ENCODE measurements at places on chromosomes 7 and 10.

DNA sequence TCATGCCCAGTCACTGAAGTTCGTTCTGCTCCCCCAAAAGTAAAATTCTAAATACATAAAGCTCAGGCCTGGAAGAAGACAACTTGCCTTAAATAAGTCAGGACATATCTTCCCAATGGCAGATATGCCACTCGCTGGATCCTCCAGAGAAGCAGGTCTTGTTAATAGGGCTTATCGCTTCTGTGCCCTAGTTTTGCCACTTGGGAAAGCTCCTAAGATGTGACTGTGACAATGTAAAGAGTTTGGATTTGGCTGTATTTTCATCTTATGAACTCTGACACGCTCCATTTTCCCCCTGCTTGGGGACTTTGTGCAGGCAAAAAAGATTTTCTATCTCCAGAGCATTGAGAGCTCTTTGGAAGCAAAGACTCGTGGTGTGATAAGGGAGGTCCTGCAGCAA lies 279.9 kb downstream of the WDR11 start:
- DNase-seq: no peak

DNA sequence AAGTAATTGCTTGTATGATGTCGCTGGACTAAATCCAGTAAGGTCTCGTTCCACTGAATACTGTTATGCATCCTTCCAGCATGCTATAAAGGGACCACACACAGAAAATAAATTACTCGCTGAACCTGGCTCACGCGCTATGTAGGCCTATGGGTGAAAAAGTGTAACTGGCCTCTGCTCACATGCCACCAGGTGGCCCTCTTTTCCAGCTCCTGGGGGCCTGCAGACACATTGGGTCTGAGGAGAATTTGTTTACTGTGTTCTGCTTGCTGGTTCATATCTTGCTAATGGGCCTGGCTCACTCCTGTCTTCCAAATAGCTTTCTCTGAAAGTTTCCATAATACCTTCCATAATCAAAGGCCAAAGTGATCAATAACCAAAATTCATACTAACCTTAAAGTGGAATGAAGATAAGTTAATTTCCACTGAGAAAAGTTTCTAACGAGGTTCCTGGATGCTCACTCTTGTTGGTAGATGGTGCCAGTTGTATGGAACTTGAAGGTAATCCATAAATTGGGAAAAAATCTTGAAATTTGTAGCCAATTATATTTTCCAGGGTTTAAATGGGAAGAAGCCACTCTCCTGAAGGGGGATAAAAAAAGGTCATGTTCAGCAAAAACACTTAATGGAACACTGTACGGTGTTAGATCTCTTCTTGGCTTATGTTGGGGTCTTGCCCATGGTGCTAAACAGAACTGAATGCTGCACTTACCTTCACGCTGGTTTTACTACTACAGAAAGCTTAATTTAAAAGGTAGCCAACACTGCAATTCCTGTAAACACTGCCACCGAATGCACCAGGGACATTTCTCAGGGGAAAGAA lies 27.0 kb upstream of the ZPBP start:
- peak; percentile 70 for DNase-seq

DNA sequence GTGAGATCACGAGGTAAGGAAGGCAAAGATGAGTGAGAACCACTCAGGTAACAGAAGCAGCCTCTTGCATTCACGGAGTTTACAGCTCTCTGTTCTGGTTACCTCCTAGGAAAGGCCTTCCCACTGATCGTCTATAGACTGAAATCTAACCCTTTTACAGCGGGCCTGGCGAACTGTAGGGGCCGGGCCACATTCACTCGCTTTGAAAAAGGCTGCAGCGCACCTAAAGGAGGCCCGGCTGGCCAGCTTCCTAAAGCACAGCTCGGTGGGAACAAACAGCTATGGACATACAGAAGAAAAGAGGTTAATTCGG lies 565 bp downstream of the ATP5MK start:
- DNase-seq: no peak

DNA sequence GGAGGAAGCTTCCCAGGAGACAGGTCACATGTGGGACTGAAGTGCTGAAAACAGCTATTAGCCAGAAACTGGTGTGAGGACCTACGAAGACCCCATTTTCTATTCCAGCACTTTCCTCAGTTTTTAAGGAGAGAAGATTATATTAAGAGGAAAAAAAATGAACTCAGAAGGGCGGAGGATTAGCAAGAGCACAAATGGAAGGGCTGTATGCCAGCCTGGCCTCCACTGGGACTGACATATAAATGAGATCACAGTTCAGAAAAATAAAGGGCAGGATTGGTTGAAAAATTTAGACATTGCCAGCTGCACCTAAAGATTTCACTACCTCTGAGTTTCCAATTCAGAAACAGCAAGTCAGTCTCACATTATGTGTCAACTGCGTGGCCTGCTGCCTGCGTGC lies 53.0 kb downstream of the GSDME start:
- DNase-seq: no peak

DNA sequence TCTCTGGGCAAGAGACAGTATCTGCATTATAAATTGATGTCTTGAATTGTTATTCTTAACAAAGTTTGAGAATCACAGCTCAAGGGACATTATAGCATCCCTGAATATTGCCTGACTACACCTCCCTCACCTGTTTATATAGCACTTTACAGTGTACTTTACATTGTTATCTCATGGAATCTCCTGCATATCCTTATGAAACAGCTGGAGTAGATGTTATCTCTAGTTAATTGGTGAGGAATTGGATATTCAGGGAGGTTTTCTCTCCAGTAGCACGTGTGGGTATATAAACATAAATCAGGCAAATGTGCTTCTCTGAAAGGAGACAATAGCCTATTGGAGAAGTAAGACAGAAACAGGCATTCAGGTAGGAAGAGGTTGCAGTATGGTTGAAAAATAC lies 117.2 kb downstream of the SRI start:
- DNase-seq: no peak

DNA sequence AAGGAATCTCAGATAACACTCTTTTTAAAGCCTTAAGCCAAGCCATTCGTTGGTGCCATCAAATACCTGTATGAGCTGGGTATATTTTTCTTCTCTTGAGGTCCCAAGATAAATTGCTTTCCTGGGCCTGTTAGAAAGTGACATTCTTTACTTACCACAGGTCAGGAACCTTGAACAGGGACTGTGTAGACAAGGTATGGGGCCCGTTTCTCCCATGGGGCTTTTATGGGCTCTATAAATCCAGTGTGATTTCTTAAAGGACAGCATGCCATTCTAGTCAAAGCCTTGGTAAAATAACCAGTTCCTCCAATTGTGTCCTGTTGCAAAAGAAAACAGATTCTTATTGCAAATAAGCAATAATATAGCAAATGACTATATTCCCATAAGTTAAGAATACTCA lies 24.8 kb upstream of the ARHGAP12 start:
- no peak for DNase-seq

DNA sequence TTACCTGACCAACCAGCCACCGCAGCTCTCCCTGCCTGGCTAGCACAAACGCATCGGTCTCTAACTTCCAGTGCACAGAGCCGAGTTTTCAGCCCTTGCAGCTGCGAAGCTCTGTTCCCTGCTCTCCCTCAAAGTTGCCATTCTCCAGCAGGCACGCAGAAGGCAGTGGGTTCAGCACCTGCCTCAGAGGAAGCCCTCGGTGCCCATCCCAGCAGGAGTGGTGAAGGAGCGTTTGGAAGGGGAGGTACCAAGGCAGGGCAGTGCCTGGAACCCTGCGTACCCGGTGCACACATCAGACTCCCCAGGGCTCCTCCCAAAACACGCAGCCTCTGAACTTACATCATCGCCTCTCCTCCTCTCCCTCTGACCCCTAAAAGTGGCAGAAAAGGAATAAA lies 1.7 kb upstream of the STK32C start:
- peak; percentile 59 for DNase-seq

DNA sequence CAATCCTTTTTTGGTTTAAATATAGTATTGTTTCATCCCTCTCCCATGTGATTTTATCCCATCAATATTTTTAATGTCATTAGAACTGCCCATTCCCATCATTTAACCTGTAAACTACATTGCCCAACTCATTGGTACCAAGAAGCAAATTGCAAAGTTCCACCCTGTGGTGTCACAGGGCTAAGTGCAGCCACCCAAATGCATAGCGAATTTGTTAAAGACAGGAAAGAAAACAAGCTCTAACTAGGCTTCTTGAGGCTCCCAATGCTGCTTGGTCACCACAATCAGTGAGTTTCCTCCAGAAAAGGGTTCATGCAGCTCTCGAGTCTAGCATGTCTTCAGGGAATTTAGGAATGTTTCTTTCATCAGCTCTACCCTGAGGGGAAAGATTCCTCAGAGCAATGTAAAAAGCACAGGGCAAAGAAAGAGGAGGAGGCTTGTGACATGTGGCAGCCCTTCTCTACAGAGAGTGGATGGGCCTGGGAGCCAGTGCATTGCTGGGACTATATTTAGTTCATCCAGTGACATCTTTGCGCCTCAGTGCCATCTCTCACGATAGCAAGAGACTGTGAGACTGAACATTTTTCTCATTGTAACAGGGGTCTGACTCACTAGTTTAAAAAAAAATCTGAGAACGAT lies 58.1 kb downstream of the CAV1 start:
- no peak for DNase-seq

DNA sequence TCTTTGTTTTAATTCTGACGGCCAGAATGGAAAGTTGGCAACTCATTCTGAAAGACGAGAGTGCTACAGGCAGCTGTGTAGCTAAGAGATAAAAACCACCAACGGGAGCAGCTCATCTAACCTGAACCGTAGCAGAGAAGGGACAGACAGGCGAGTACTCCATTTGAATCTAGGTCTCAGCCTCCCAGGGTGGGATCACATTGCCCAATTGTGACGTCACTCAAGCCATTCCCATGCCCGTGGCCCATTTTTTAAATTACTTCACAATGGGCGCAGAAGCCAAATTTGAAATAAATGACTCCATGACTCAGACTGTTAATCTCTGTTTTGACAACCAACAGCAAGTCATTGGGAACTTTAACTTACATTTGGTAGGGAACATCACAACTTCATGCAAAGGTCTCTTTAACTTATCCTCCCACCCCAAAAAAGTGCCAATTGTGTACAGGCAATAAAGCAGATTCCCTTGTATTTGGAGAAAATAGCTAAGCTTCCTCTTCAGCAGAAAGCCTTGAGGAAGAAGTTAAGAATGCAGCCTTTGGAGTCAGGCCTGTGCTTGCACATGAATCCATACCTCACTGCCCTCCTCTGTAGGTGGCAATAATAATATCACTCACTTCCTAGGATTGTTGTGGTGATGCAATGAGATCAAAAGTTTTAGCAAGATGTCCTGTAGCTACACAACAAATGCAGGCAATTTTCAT lies 93.2 kb upstream of the KIF5B start:
- DNase-seq: no peak

DNA sequence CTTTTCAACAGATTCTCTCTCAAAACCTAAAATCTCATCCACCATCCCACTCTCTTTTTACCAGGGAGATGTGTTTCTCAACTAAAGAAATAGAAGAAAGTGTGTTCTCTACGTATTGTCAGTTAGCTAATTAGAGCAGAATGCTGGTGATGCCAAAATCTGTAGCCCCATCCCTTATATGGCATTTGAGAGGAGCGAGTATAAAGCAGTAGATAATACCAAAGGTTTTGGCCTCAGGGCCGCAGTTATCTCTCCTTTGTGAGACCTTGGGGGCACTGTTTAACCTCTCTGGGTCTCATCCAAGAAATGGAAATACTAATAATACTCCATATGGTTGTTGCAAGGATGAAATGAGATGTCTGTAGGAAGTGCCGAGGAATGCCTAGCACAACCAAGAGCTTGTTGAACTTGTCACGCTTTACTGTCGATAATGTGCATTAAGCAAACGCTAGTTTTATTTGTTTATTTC lies 456 bp upstream of the DLD start:
- DNase-seq: no peak

DNA sequence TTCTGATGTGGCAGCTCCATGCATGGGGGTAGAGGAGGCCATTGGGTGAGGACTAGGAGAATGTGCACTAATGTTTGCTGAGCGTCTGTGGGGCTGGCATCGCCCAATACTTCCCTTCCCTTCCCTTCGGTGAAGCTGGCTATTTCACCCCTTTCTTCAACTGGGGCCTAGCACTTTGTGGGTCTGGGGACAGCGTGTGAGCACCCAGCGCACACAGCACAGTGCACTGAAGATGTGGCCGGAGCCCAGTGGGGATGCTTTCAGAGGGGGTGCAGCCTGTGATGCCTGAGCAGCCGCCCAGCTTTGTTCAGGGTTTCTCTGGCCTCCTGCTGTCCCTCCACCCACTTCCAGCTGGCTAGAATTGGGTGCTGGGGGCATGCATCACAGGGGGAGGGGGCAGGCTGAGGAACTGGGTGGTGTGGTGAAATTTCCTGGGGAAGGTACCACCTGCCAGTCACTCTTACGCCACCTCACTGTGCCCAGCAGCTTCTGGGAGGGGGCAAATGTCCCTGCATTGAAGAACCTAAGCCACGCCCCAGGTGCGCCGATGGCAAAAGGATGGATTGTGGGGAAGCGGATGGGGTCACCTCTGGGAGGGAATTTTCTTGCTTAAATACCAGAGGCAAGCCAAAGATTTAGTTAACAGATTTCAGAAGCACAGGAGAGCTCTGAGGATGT lies 45.5 kb downstream of the CLEC2L start:
- no peak for DNase-seq

DNA sequence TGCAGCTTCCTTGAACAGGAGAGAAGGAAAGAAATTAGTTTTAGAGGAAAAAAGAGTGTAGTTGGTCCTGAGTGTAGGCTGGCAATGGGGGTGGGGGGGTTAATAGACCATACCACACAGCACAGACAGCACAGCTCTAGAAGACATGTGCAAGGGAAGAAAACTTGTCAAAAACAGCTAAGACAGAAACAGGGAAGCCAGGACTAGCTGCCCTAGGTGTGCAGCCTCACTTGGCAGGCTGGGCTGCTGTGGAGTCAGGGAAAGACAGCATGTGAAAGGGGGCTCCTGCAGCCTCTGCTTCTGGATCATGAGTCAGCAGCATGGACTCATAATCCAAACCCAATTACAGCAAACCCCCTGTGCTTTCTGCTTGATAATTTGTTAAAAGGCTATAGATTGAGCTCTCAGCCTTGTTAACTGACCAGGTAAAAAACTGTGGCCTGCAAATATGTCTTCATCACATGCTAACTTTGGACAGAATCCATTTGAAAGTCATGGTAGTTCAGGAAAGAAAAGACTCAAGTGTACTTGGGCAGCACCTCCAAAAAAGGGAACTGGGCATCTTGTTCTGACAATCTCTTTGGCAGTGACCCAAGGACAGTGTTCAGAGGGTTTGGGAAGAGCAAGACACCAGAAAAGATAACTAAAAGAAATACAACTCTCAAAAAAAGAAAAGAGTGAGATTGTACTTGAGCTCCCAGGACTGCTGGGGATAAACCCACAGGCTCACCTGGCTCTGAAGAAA lies 142.2 kb upstream of the VWC2 start:
- DNase-seq: no peak

All from activated effector memory CD4-positive, alpha-beta T cell treated with anti-CD3 and anti-CD28 coated beads, Interleukin-2, amount 50 U/mL, for 16 hours (primary cell).